Neural cell (in vitro differentiated cells): ENCODE measurements at places on chromosomes 6 and 20. TPM values are rescaled to one million over a fixed set of nuclear protein-coding genes. Genes with fewer than 3 reads are reported as not detected.

The CLPSL1 gene
- not detected in 2 replicates for polyA plus RNA-seq

The C20orf141 gene
- polyA plus RNA-seq, result not detected in 2 replicates

The GSTA1 gene
- 0.86 TPM in 1 of 2 replicates, not detected in the other for polyA plus RNA-seq

The ENPP4 gene
- 19.7 and 24.0 TPM in 2 replicates for polyA plus RNA-seq

The CALHM4 gene
- polyA plus RNA-seq, result 0.66 TPM in 1 of 2 replicates, not detected in the other

The SYCP2 gene
- 1.4 and 2.3 TPM in 2 replicates for polyA plus RNA-seq

The PHACTR2 gene
- 2.3 and 2.8 TPM in 2 replicates for polyA plus RNA-seq

The IPCEF1 gene
- polyA plus RNA-seq, result 2.3 and 3.9 TPM in 2 replicates

The HLA-DQB1 gene
- polyA plus RNA-seq, result not detected in 2 replicates

The TMEM14A gene
- polyA plus RNA-seq, result 268 and 326 TPM in 2 replicates

The SLC17A3 gene
- polyA plus RNA-seq, result not detected in 2 replicates

The RAET1L gene
- polyA plus RNA-seq, result not detected in 2 replicates

The RSPO3 gene
- 0.20 and 0.48 TPM in 2 replicates for polyA plus RNA-seq

The GLP1R gene
- 0.06 TPM in 1 of 2 replicates, not detected in the other for polyA plus RNA-seq

The C6orf52 gene
- 5.7 and 9.4 TPM in 2 replicates for polyA plus RNA-seq

The BPIFB4 gene
- polyA plus RNA-seq, result not detected in 2 replicates

The FARS2 gene
- 11.9 and 17.5 TPM in 2 replicates for polyA plus RNA-seq

The LY6G6F gene
- not detected in 2 replicates for polyA plus RNA-seq

The KHDC1 gene
- 1.5 and 2.5 TPM in 2 replicates for polyA plus RNA-seq

The GTSF1L gene
- polyA plus RNA-seq, result not detected in 2 replicates

The TCP11 gene
- 0.92 TPM in 1 of 2 replicates, not detected in the other for polyA plus RNA-seq

The PI16 gene
- polyA plus RNA-seq, result 0.56 TPM in 1 of 2 replicates, not detected in the other

The AK9 gene
- 20.9 and 27.7 TPM in 2 replicates for polyA plus RNA-seq

The VGLL2 gene
- not detected in 2 replicates for polyA plus RNA-seq

The SLC52A3 gene
- polyA plus RNA-seq, result not detected in 2 replicates

The FHL5 gene
- polyA plus RNA-seq, result not detected in 2 replicates

The BPIFB2 gene
- polyA plus RNA-seq, result not detected in 2 replicates

The MC3R gene
- polyA plus RNA-seq, result not detected in 2 replicates

The KHDC3L gene
- polyA plus RNA-seq, result 3.1 TPM in 1 of 2 replicates, not detected in the other

The CALHM6 gene
- polyA plus RNA-seq, result 12.0 and 13.9 TPM in 2 replicates

The PKIB gene
- polyA plus RNA-seq, result 22.8 and 26.2 TPM in 2 replicates

The C2 gene
- polyA plus RNA-seq, result 1.2 and 1.5 TPM in 2 replicates

The GATA5 gene
- not detected in 2 replicates for polyA plus RNA-seq

The MYLK2 gene
- 0.22 TPM in 1 of 2 replicates, not detected in the other for polyA plus RNA-seq

The TMEM200A gene
- polyA plus RNA-seq, result 30.7 and 31.3 TPM in 2 replicates

The LTA gene
- 0.56 TPM in 1 of 2 replicates, not detected in the other for polyA plus RNA-seq

The SLC12A5 gene
- polyA plus RNA-seq, result 53.1 and 74.4 TPM in 2 replicates

The PPP1R11 gene
- polyA plus RNA-seq, result 39.7 and 48.1 TPM in 2 replicates

The PPIL6 gene
- 2.5 and 11.8 TPM in 2 replicates for polyA plus RNA-seq

The CCN6 gene
- polyA plus RNA-seq, result not detected in 2 replicates

The CCDC170 gene
- polyA plus RNA-seq, result 0.15 TPM in 1 of 2 replicates, not detected in the other

The FERMT1 gene
- polyA plus RNA-seq, result 0.16 TPM in 1 of 2 replicates, not detected in the other

The BPIFB1 gene
- not detected in 2 replicates for polyA plus RNA-seq

The SMOC2 gene
- polyA plus RNA-seq, result 0.50 and 1.2 TPM in 2 replicates

The CYP21A2 gene
- 1.9 and 4.5 TPM in 2 replicates for polyA plus RNA-seq

The RAET1E gene
- not detected in 2 replicates for polyA plus RNA-seq

The ZNF165 gene
- polyA plus RNA-seq, result 1.4 and 1.6 TPM in 2 replicates

The F13A1 gene
- polyA plus RNA-seq, result not detected in 2 replicates

The CEP162 gene
- polyA plus RNA-seq, result 10.9 and 19.3 TPM in 2 replicates

The OR14J1 gene
- polyA plus RNA-seq, result not detected in 2 replicates

The HDGFL1 gene
- polyA plus RNA-seq, result not detected in 2 replicates

The CD83 gene
- polyA plus RNA-seq, result 15.8 and 17.0 TPM in 2 replicates

The ZFP57 gene
- polyA plus RNA-seq, result not detected in 2 replicates

The SLC44A4 gene
- 0.09 and 0.46 TPM in 2 replicates for polyA plus RNA-seq

The MOG gene
- polyA plus RNA-seq, result not detected in 2 replicates
